ENCODE measurements at places on chromosomes 1 and 21.

DNA sequence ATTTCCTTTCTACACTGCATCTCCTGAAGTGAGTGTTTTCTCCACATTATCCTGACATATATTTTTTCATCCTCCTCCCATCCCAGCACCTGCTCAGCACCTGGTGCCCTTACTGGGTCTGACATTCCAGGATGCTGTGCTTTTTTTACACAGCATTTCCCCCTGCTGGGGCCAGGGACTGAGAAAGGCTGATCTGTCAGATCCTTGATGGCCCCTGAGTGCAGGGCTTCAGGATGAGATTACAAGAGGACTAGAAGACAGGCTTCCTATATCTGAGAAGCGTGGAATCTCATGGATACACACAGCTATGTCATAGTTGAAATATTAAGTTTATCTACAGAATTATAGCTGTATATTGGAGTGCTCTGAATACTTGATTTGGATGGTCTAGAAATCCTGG is 24.4 kb downstream of the RCAN1 start:
- DNase-seq: no peak

GRCh38 chr21:40516335-40516734 is 330.6 kb downstream of the DSCAM start:
- DNase-seq: no peak

DNA sequence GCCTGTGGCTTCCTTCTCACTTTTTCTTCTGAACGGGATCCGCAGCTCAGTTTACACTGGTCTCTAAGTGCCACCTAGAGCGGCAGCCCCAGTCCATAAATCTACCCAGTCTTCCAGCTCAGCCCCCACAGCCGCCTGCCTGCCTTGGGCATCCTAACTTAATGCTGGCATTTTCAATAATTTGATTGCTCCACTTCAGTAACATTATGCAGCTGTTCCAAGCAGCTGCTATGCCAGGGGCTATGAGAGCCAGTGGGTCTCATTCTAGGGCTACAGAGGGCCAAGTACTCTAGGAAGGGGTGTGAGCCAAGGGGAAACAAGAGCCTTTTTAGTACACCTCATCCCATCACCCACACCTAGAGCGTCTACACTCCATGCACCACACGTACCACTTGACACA is 48.4 kb upstream of the COA6 start:
- DNase-seq: no peak

DNA sequence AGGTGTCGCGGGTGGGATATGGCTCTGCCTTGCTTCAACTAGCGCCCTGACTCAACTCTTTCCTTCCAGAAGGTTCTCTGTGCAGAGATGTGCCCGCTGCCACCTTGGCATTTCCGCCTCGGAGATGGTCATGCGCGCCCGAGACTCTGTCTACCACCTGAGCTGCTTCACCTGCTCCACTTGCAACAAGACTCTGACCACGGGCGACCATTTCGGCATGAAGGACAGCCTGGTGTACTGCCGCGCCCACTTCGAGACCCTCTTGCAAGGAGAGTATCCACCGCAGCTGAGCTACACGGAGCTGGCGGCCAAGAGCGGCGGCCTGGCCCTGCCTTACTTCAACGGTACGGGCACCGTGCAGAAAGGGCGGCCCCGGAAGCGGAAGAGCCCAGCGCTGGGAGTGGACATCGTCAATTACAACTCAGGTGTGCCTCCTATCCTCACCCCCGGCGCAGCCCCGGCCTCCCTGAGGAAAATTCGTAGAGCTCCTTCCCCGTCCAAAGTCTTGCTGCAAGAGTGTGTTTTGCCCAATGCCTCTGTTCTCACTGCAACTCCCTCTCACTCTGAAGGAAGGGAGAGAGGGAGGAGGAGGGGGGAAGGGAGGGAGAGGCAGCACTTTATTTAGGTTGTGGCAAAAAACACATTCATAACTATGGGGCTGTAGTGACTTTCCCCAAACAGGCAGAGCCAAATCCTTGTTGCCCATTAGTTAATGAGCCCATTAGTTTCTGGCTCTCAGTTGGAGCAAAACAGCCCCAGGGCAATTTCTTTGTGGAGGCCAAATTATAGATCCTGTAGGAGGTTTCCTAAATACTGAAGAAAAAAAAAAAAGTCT is 4.3 kb downstream of the LHX9 start:
- DNase-seq: no peak

- no peak for DNase-seq
Observed at GRCh38 chr1:232709386-232709785, 79.5 kb upstream of the SIPA1L2 start.

DNA sequence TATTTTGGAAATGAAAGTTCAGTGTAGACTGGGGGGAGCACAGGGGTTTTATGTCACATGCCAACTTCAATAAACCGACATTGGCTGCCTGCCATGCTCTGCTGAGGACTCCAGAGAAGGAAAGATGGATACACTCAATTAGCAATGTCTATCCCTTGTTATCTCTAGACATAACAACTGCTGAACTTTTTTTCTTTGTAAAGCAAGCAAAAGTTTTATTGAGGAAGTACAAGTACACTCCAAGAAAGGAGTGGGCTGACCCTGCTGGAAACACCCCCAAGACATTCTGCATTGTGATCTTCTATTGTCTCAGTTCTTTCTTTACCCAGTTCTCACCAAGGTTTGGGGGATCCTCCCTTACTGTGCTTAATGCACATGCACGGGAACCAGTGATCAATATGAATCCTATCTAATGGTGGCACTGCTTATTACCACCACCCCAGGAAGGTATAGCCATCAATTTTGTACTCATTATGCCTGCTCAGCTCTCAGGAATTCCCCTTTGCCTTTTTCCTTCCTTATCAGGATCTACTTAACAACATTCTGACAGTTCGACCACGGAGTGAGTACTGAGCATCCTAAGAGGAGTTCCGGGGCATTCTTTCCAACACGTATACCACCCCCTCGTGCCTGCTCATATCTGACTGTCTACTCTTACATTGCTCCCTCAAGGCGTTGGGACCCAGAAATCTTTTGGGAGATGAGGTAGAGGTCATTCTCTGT is 28.7 kb downstream of the SYNJ1 start:
- DNase-seq: no peak

Data from AG04449 (cell line).